HepG2 (cell line): ENCODE measurements at places on chromosomes 11 and 22.

DNA sequence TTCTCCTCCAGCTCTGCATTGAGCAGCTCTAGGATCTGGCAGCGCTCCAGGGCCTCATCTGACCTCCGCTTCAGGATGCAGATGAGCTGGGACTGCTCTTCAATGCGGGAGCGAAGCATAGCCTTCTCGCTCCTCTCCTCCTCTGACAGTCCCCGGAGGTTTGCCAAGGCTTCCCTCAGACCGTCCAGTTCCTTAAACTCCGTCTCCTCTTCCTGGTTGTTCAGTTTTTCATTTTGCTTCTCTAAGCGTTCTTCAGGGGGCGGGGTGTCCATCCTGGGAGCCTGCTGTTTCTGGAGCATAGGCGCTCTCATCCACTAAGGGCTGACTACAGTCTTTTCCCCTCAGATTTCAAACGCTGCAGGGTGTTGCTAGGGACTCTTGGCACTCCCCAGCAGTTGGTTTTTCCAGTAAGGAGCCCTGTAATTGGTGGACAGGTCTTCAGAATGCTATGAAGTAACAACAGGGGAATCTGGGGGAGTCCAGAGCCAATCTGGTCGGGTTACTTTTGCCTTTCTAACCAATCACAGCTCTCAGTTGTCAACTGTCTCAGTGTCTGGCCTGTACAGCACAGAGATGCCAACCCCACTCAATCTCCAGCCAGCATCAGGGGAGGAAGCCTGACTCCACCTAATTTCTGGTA lies at the start of gene CCDC89:
Gene CCDC89 (minus strand): TSS at position 376 of the 640 bp plus-strand sequence. CDS start 65 bp downstream, at position 311.
- DNase-seq, result peak; percentile 68

DNA sequence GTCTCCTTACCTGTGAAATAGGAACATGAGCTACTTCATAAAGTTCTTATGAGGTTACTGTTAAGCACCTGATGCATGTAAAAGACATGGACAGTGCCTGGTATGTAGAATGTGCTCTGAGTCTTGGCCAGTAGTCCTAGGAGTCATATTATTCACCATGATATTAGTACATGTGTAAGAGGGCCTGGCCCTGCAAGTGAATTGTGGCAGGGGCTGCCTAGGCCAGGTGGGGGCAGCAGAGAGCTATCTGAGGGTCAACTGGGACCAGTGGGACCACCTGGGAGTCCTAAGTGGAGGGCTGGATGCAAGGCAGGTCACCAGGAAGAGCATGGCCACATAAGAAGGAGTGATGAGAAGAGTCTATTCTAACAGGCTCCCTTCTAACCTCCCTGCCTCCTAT lies 529.5 kb downstream of the SOX6 start:
- DNase-seq, result no peak

DNA sequence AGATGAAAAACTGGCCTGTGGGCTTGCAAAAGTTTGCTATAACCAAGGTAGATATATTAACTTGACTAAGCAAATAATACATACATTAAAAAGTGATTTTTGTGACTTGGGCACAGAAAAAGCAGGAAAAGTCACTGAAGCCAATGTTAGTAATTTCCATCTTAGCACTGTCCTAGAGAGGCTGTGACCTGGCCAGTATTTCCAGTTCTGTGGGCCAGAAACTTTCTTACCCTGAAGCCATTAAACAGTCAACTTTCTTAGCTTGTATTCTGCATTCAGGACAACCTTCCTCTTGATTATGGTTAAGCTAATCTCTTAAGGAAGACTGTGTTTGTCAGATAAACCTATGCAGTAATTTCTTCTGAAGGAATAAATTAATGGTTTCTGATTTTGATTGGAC lies 22.3 kb upstream of the SLC36A4 start:
- no peak for DNase-seq

DNA sequence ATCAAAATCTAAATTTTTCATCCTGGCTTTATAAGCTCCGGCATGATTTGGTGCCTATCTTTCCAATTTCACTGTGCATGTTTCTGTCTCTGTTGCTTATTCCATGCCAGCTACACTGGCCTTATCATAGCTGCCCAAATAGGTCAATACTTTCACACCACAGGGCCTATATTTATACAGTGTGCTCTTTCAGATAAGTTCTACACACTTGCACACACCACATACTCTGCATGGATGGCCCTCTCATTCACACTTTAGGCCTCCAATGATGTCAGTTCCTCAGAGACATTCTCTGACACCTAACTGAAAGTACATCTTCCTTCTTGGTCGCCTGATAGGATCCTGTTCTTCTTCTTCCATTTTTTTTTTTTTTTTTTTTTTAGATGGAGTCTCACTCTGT lies 7.0 kb downstream of the ALG8 start:
- no peak for DNase-seq

GRCh38 chr22:48772286-48772907 lies 1055.3 kb downstream of the BRD1 start:
- DNase-seq, result no peak

- DNase-seq, result no peak
Measured at GRCh38 chr22:43131773-43132501, 11.3 kb downstream of the MCAT start.

DNA sequence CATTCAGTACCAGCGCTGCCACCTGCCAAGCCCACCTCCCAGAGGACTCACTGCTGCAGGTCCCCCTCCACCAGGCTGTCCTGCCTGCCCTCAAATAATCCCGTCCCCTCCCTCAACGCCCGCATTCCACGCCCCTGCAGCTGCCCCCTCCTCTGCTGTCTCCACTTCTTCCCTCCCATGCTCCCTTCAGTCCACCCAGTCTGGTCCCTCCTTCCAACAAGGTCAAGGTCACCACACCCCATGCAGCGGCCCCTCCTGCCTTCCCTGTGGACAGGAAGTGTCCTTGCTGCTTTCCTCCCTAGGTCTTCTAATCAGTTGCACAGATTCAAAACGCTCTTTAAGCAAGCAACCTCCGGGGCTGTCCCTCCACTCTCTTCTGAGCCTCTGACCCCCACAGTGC lies 12.1 kb downstream of the MACROD1 start:
- DNase-seq, result peak; percentile 22

DNA sequence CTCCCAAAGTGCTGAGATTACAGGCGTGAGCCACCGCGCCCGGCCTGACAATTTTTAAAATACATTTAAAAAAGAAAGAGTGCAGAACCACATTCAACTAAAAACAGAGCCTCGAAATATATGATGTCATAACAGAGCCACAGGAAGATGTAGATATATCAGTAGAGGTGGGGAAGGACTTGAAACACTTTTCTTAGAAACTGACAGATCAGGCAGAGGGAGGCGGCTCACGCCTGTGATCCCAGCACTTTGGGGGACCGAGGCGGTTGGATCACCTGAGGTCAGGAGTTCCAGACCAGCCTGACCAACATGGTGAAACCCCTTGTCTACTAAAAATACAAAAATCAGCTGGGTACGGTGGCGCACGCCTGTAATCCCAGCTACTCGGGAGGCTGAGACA lies 7.0 kb downstream of the MLC1 start:
- DNase-seq, result no peak

DNA sequence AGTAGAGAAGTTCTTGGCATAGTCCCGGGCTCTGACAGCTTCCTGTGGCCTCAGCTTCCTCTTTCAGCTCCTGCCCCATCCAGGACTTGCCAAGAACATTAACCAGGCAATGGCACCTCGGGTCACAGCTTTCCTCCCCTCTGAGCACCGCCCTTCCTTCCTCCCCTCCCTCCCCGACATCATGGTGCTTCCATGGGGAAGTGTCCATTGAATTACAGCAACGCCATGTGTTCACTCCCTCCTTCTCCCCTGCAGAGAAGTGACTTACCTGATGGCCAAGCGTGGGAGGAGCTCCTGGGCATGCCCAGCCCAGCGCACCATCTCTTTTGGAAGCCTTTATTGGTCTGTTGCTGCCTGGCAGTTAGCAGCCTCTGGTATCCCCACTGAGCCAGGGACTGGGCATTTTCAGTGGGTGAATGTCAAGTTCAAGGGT lies 25.8 kb upstream of the DAGLA start:
- no peak for DNase-seq

- DNase-seq, result no peak
Measured at GRCh38 chr11:28209906-28210305, 101.7 kb downstream of the METTL15 start.

DNA sequence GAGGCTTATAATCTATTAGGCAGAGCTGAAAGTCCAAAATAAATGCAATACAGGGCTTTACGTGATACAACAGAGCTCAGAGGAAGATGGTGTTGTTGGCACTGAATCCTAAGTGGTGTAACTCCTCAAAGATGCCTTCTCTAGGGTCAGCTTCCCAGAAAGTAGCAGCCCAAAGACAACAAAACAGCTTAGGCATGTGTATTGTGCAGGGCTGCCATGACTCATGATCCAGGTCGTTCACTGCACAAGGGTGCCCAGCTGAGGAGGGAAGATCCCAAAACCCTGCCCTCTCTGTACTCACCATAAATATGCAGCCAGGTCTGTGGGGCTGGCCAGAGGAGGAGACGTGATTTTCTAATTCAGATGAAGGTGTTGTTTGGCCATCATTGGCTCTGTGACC lies 59.4 kb upstream of the NNMT start:
- no peak for DNase-seq

GRCh38 chr11:121143921-121144320 lies 42.9 kb downstream of the TECTA start:
- DNase-seq, result no peak

- DNase-seq, result no peak
Measured at GRCh38 chr11:22192642-22193347, at the start of gene ANO5. TSS of gene ANO5 (plus strand) at chr11:22193085. CDS start at chr11:22193493, 408 bp downstream.

DNA sequence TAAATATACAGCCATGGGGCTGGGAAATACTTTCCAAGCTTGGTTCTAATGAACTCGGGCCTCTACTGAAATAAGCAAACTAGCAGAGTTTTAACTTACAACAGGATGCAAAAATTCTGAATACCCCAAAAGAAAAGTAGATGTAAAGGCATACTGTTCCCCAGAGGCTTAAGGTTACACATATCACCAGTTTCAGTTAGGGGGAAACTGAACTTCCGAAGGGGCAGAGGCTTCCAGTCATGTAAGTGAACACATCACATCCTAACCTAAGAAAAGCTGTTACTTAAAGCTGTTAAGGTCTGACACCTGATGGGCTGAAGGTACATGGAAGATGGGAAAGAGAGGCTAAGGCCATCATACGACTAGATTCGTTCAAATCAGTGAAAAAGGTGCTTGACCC lies 2.3 kb downstream of the GAB2 start:
- no peak for DNase-seq

DNA sequence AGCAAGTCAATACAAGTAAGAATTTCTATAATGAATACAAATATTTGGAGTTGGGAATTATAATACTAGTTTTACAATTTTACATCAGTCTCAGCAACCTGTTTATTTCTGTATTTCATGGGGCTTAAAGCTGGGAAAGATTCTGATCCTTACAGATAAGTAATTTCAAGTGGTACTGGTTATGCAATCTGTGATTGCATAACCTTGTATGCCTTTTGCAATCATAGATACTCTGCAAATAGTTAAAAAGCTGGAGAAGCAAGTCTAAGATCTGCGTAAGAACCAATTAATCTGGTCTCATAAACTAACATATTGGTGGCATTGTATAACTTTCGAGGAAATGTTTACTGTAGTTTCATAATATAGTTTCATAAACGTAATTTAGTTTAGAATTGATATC lies 198.3 kb upstream of the PGR start:
- no peak for DNase-seq

GRCh38 chr22:27405672-27406388 lies 395.7 kb downstream of the MN1 start:
- peak; percentile 16 for DNase-seq

- no peak for DNase-seq
Measured at GRCh38 chr11:15851051-15851498, 505.3 kb downstream of the SOX6 start.

- no peak for DNase-seq
Measured at GRCh38 chr22:31607696-31608095, 54.3 kb downstream of the PISD start.

- peak; percentile 4 for DNase-seq
Measured at GRCh38 chr11:92211576-92212167, 12.9 kb upstream of the FAT3 start.

- DNase-seq, result peak; percentile 78
Measured at GRCh38 chr22:38870312-38870741, 1.7 kb downstream of the CBX6 start.

DNA sequence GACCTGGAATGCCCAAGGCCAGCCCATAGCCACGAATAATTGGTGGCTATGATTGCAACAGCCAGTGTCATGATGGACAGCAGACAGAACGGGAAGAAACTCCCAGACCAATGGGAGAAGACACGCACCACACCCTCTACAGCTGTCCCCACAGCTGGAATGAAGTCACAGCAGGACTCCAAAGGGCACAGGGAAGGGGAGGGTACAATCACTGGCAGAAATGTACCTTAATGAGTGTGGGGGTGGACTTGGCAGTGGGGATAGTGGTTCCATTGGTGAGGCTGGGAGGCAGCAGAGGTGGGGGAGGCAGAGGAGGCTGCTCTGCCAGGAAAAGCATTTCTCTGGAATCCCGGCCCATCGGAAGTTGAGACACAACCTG lies 52.9 kb downstream of the SGSM3 start:
- no peak for DNase-seq

GRCh38 chr22:46699091-46699490 lies 39.0 kb downstream of the CERK start:
- no peak for DNase-seq

DNA sequence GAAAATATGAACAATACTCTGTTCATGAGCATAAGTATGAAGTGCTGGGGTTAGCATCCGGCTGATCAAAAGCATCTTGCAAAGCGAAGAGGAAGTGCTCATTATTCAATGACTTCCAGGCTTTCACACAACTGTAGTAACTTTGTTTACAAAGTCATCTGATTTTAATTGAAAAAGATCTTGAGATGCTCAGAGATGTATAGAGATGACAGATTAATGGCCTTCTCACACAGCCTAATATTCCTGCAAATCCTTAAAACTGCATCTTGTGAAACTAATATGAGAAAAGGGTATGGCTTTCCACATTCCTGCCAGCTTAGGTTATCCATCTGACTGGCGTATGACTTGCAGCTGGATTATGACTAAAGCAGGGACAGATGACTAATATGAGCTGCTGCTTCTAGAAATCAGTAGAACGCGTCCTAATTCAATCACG lies 125.4 kb downstream of the CASP12 start:
- DNase-seq, result no peak

GRCh38 chr22:36985211-36985889 lies 33.9 kb downstream of the TST start:
- no peak for DNase-seq

GRCh38 chr11:66312549-66313320 lies 4.1 kb downstream of the CD248 start:
- DNase-seq, result peak; percentile 96

DNA sequence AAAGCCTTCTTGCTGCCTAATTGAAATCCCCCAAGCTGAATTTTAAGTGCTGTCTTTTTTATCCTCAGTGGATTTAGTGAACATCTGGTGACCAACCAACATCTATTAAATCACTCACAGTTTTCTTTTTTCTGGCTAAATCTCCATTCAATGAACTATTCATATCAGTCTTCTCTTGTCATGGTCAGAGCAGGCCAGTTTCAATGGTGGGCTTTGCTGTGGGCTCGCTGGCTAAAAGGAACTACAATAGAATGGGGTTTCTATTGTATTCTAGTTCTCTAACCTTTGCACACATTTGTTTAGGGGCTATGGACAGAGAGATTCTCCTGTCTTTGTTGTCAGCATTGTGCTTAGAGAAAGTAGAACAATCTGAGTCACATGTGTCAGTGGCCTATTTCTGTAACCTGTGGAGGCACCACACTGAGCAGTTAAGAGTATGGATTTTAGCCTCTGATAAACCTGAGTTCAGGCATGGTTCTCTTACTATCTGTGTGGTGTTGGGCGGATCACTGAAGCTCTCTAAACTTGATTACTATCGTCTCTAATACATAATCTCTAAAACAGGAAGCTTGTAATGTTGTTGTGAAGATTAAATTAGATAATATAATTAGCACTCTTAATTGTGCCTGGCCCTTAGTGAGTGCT lies 94.2 kb upstream of the CADM1 start:
- DNase-seq, result no peak

GRCh38 chr11:86676533-86677154 lies 4.2 kb upstream of the ME3 start:
- peak; percentile 18 for DNase-seq
